ENCODE measurements at places on chromosomes 7 and 10.
A peak's percentile ranks its signal among the peaks of the same experiment; 100 is the strongest.

GRCh38 chr7:8283968-8284367 is 22.0 kb upstream of the ICA1 start:
- no peak for DNase-seq

DNA sequence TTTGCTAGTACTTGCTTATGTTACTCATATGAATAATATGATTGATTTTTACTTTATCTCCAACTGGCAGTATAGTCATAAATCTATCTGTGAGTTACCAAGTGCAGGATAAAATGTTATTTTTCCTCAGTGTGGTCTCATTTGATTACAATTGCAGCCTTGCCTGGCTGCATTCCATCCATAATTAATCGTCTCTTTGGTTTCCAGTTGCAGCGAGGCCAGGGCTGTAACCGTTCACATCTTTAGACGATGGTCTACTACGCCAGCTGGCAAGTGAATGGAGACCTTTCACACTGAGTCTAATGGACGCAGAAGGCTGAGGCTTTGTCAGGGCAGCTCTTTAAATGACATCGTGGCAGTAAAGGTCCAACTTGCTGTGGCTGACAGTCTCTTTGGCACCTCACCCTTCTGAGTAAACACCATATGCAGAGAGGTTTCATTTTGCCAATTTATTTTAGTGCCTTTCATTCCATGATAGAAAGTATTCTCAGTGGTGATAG is 84.0 kb downstream of the ARL4A start:
- no peak for DNase-seq

DNA sequence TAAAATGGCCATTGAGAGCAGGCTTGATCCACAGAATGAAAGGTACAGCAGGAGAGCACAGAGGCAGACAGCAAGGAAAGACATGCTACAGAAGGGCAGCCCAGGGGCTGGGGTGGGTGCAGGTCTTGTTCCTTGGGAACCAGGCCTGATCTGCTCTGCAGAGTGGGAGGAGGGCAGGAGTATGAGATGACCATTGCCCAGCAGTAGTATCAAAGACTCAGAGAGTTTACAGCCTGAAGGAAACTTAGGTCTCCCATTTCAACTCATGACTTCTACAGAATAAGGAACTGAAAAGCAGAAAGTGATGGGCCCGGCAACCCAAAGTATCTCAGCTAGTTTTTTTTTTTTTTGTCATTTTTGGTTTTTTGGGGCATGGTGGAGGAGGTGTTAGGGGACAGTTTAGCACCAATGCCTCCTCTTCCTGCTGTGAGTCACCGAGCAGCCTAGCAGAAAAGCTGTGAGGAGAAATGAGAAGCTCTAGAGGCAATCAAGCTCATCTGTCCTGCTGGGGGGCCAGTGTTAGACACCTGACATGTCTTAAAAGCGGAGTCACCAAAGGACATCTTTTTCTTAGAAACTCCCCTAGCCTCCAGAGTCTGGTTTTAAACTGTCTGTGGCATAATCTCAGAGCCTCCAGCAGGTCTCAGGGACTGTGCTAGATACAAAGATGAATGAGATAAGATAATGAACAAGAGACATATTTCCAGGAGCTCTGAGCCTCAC is 34.3 kb upstream of the HERPUD2 start:
- DNase-seq = peak; percentile 6

DNA sequence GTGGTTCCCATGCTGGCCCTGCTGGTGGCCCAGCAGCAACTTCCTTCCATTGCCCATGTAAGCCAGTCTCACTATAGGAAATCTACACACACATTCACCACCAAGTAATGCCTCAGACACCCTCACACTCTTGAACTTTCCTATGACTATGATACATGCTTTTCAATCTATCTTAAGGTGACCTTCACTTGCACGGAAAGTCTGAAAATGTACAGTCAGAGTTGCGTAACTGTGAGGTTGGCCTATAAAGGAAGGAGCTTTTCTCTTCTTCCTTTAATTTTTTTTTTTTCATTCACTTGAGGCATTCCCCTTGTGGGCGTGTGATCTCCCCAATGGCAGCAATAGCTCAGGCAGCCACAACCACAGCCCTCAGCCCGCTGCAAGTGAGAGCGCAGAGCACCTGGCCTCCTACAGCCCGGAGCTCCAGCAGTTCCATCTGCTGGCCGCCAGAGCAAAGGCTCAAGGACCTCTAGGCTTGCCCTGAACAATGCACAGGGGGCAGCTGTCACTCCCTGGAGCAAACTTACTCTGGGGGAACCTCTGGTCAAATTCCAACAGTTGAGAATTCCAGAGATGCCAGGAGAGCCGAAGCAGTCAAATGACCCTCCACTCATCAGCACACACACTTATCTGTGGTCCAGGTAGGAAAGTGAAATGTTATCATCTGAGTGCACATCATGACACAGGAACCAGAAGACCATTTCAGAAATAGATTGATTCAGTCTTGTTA is 123.1 kb upstream of the ADO start:
- DNase-seq = peak; percentile 94

DNA sequence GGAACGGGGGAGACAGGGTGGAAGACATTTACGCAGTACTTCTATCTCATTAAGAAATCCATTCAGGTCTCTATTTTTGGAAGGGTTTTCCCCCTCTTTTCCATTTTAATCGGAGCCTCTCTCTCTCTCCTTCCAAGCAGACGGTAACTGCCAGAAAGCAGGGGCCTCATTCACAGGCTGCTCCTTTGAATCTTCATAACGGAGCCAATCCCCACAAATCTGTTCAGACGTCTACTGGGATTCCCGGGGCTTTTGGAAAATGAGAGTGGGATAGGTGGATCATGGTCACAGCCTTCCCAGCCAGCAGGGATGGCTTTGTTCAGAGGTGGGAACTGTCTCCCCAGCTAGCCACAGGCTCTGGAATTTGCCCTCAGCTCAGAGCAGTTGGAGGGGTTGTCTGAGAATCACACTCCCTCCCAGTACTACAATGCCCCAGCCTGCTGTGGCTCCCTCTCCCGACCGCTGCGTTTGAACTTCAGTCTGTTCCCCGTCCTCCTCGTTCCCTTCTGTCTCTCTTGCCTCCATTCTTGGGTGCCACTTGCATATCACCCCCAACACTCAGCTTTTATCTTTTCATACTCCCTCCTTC is 413.6 kb downstream of the PLXNA4 start:
- no peak for DNase-seq

- no peak for DNase-seq
Observed at GRCh38 chr10:79380125-79380945, 33.1 kb downstream of the PPIF start.

DNA sequence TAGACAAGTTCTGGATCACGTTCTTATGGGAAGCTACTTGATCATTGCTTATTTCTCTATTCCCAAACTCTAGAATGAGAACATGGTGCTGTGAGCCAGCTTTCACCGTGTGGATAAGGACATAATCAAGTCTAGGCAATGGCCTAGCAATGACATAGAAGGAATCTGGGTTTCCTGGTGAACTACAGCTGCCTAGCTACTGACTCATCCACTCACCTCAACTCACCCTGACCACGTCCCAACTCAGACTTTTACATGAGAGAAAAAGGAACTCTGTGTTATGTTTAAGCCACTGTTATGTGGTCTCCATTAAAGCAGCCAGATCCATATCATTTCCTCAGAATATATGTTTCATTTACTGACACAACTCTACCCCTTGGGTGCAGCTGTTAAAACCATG is 18.8 kb upstream of the MET start:
- DNase-seq = no peak

DNA sequence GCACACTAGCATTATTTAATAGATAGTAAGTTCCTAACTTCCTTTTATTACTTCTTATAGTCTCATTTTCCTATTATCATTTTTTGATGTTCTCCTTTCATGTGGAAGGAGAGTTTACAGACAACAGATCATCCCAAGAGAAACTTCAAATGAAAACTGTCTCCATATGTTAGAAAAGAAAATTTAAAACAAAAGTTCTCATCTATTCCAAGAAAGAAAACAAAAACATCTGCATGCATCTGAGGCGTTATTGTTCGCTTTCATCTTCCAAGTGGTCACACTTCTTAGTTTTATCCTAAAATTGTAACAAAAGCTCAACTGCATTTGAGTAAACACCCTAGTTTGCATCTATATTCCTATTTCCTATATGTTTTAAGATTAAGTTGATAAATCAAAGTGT is 126.2 kb downstream of the SEMA3D start:
- no peak for DNase-seq

DNA sequence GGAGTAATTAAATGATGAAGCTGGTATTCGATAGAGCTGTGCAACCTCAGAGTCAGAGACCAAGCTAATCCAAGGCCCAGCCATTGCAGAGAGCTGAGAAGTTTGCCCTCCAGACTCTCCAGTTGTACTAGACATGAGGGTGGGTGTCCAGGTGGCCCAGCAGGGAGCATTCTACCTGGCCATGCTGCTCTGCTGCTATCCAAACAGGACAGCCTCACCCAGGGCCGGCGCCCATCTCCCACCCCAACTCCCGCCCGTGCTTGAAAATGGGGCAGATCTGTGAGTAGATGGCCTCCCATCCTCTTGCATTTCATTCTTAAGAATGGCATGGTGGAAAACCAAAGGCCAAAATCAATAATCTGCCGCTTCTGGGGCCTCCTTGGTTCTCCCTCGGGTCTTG is 124.2 kb downstream of the TCERG1L start:
- DNase-seq = no peak

DNA sequence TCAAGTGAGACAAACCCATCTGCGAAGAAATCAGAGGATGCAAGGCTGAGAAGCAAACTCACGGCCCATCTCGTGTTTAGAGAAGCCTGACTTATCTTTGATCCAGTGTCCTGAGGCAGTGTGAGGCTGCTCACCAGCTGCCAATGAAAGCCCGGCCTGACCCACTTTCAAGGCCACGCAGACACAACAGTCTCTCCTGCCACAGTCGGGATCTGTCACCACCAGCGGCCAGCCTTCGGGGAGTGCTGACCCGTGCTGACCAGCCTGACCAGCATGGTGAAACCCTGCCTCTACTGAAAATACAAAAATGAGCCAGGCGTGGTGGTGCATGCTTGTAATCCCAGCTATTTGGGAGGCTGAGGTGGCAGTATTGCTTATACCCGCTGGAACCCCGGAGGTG is 7.4 kb upstream of the DNAJB6 start:
- no peak for DNase-seq

GRCh38 chr10:47255033-47255813 is 44.8 kb upstream of the GDF10 start:
- no peak for DNase-seq

DNA sequence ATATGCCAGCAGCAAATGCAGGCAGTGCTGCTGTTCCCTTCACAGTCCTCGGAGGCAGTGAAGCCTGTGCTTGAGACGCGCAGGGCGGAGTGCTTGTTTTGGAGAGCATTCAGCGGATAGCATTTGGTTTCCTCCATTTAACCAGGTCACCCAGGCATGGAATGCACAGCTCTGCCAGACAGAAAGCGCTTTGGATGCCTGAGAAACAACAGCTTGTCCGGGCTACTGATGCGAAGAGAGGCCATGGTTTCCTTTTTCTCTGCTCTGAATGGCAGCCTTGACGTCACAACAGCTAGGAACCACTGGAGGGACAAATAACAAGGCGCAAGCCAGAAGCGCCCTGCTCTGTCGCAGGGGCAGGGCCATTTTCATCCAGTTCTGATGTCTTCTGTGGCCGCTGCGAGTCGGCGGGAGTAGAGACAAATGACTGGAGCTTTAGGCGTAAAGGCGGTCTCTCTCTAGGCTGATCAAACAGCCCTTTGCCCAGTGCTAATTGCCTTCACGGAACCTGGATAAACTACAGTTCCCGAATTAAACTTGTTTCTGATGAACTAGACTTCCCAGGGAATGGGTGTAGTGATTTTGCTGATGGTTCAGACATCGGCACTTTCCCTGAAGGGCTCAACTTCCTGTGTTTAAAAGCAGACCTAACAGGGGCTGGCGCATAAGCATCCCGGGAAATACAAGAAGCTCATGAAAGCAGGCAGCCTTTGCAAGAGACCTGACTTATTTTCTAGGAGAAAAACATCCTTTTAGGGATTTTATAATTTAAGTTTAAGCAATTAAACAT is 187.6 kb upstream of the KLF14 start:
- no peak for DNase-seq

GRCh38 chr7:46391231-46392201 is 470.4 kb upstream of the IGFBP3 start:
- no peak for DNase-seq

DNA sequence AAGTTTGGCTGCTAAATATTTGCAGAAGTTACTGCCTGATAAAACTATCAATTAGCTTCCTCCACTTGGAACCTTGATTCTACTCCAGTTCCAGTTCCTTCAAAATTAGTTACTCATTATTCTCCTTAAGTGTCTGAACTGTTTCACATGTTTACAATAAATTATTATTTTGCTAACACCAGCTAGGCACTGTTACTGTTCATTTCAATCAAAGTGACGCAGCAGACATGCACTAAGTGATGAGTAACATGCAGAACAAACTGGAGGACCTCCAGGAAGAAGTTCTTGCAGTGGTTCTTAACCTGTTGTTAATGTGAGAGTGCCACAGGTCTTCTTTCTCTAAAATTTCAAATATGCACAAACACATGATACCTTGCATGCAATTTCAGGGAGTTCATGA is 491.8 kb upstream of the SEMA3A start:
- DNase-seq = no peak

- DNase-seq = no peak
Observed at GRCh38 chr10:18293536-18294510, 153.6 kb downstream of the CACNB2 start.

- no peak for DNase-seq
Observed at GRCh38 chr10:32372000-32372875, 25.3 kb upstream of the EPC1 start.

DNA sequence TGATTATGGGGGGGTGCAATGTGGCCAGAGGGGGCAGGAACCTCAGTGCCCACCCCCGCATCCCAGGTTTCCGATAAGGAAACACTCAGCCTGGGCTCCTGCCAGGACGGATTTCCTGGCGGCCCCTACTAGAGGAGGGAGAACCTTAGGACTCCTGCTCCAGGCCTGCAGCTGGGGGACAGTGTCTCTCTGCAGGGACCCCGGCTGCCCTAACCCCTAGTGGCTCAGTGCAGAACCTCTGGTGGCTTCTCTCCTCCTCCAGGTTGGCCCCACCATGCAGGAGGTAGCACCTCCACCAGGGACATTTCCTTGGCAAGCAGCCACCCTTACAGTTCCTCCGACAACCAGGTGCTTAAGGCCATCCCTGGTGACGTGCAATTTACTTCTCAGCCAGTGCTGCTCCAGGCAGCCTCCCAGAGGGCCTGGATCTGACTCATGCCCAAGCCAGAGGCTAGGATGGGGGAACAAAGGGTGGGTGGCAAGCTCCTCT is 31.9 kb downstream of the SH2B2 start:
- DNase-seq = no peak

DNA sequence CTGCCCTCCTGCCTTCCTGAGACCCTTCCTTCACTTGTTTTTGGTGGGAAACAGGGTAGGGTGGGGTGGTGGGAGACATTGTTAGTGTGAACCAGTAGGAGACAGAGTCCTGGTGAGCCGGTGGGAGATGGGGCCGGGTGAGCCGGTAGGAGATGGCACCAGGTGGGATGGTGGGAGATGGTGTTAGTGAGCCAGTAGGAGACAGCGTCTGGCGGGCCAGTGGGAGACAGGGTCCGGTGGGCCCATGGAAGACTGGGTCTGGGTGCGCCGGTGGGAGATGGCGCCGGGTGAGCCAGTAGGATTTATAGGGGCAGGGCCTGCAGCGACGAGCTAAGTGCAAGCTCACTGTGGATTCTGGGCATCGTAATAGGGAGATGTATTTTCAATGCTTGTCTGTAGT is 116.8 kb downstream of the TRRAP start:
- DNase-seq = no peak

GRCh38 chr7:123824754-123825067 is 20.3 kb upstream of the HYAL4 start:
- DNase-seq = no peak
